GM12878 (cell line): ENCODE measurements at places on chromosomes 16 and 17. TPM values are rescaled to one million over a fixed set of nuclear protein-coding genes. Genes with fewer than 3 reads are reported as not detected.
A peak's percentile ranks its signal among the peaks of the same experiment; 100 is the strongest.

The COX6A2 gene
- not detected in 2 replicates for total RNA-seq

GRCh38 chr17:77863814-77864161, 94.7 kb upstream of the TNRC6C start:
- H3K36me3 ChIP-seq: no peaks in the 10 kb centered on the region
- H3K27me3 ChIP-seq: no peaks in the 10 kb centered on the region; the same call in 1 of the 2 replicates
- H3K27ac ChIP-seq: no peak overlapping the region
- H3K4me1 ChIP-seq: peaks cover 6% of the 10 kb centered on the region; the same call in 1 of the 2 replicates
- DNase-seq: no peak

The PRAC2 gene
- total RNA-seq: not detected in 2 replicates

DNA sequence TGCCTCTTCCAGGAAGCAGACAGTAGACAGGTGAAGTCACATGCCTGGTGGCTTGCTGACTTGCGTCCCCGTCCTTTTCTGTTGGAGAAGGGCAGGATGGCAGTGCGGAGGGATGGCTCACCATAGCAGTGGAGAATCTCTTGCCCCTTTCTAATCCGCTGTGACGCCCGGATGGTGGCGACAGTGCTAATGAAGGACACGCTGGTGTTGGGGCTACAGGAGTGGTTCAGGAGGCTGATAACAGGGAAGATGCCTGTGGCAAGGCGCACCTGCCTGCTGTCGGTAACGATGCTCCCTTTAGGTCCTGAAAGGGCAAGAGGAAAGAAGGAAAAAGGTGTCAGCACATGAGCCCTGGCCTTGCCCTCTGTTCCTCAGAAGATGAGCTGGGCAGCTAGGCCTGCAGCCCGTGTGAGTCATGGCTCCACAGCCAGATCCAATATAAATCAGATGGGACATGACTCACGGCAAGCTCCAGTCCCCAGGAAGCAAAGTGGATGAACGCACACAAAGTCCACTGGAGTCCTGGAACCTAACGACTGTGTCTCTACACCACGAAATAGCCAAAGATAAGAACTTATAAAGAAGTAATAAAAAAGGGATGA, 25.5 kb downstream of the SERPINF1 start:
- no peak overlapping the region for H3K27ac ChIP-seq
- no peak overlapping the region for H3K4me3 ChIP-seq
- H3K36me3 ChIP-seq: peaks cover 12% of the 10 kb centered on the region
- DNase-seq: no peak

DNA sequence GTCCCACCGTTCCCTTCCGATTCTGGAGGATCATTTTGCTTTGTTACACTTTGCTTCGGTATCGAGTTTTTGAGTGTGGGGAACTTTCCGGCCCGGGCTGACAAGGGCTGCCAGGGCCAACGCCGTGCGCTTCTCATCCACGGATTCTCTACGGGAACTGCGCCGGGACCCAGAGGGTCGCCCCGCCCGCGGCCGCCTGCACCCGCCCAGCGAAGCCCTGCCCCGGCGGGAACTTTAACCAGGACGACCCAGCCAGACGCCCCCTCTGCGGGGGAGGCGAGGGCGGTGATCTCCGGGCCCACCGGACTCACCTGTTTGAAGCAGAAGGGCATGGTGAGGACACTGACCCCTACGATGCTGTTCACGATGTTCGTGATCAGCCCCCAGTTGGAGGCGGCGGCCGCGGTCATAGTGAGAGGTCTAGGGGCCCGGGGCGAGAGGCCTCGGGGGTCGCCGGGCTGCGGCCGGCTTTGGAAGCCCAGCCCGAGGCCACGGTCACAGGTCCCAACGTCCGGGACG, 536 bp downstream of the SLC38A10 start:
- peak overlapping the region; percentile 82 for H3K4me3 ChIP-seq
- H3K4me1 ChIP-seq: peaks cover 6% of the 10 kb centered on the region; the same call in 1 of the 2 replicates
- no peaks in the 10 kb centered on the region for H3K27me3 ChIP-seq
- DNase-seq: no peak
- H3K36me3 ChIP-seq: no peaks in the 10 kb centered on the region
- H3K27ac ChIP-seq: peak overlapping the region; percentile 93

DNA sequence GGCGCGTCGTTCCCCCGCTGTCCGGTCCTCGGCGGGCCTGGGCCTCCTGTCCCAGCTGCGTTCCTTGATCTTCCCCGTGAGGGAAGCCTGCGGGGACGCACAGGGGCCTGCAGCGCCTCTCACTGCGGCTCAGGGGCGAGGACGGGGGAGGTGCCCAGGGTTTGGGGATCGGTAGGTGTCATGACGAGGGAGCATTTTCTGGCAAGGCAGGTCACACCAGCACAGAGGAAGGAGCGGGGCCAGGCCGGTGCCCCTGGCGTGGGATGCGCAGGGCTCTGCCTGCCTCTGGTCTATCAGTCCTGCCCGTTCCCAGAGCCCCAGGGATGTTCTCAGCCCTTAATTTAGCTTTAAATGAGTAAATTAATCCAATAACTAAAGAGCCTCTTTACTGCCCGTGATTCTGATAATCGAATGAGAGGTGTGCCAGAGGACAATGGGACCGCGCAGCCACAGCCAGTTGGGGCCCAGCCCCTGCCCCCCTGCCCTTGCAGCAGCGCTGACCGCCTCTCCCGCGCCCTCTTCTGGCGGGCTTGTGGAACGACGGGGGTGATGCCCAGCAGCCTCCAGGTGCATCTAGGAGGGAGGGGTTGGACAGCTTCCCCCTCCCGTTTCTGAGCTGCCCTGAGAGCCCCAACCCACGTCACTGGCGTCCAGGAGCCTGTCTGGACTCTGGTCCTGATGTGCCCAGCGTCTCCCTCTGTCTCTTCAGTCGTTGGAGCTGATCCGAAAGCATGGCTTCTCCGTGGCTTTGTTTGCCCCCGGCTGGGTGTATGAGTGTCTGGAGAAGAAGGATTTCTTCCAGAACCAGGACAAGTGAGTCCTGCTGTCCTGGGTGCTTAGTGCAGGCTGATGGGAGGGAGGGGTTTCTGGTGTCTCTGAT, 7.9 kb downstream of the ENGASE start:
- no peaks in the 10 kb centered on the region for H3K27me3 ChIP-seq
- no peak for DNase-seq
- H3K36me3 ChIP-seq: peaks cover 4% of the 10 kb centered on the region
- H3K27ac ChIP-seq: no peak overlapping the region
- no peak overlapping the region for H3K4me3 ChIP-seq

The HNF1B gene
- total RNA-seq: 2.6 and 2.7 TPM in 2 replicates

DNA sequence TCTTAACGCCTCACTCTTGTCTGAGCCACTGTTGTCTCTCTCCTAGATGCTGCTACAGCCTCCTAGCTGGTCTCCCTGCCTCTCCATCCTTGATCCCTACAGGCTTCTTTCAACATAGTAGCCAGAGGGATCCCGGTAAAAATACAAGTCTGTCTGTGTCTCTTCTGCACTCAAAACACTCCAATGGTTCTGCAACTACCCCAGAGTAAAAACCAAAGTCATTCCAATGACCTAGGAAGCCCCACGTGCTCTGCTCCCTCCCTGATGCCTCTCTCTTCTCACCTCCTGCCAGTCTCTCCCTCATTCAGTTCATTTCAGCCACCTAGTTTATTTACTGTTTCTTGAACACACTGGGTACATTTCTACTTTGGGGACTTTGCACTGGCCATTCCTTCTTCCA, 135.2 kb downstream of the NPIPB5 start:
- H3K36me3 ChIP-seq: no peaks in the 10 kb centered on the region
- no peak overlapping the region for H3K4me3 ChIP-seq
- no peaks in the 10 kb centered on the region for H3K4me1 ChIP-seq
- no peak for DNase-seq
- no peak overlapping the region for H3K27ac ChIP-seq
- H3K27me3 ChIP-seq: peaks cover 4% of the 10 kb centered on the region

DNA sequence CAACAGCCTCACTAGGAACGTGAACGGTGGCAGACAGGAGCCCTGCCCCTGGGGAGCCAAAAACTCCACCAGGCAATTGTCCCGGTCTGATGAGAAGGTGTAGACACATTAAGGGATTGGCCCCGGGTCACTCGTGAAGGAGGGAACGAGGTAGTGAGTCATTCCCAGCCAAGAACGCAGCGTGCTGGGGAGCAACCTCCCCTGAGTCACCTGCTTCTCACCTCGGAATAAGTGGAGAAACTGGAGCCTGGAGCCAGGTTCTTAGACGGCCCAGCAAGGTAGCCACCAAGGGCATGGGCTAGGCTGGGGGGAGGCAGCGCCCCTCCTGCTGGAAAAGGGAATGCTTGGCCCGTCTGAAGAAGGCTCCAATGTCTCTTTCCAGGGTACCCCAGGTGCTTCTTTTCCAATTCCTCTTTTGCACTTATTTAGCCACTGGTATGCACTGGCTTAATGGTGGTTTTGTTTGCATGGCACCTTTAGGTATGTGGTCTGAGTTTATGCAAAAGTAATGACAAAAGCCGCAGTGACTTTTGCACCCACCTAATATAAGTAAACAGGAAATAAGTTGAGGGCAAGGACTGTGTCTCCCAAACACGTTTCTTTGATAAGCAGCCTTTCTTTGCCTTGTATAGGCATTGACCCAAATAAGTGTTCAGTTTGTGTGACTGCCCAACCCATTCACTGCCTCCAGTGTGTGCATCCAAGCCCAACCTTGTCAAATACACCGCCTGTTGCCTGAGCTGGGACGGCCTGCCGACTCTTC, 1.8 kb upstream of the HELZ start:
- DNase-seq: peak; percentile 89
- H3K4me1 ChIP-seq: peaks cover 13% of the 10 kb centered on the region
- H3K36me3 ChIP-seq: no peaks in the 10 kb centered on the region
- peak overlapping the region; percentile 88; the same call in 1 of the 2 replicates for H3K4me3 ChIP-seq

DNA sequence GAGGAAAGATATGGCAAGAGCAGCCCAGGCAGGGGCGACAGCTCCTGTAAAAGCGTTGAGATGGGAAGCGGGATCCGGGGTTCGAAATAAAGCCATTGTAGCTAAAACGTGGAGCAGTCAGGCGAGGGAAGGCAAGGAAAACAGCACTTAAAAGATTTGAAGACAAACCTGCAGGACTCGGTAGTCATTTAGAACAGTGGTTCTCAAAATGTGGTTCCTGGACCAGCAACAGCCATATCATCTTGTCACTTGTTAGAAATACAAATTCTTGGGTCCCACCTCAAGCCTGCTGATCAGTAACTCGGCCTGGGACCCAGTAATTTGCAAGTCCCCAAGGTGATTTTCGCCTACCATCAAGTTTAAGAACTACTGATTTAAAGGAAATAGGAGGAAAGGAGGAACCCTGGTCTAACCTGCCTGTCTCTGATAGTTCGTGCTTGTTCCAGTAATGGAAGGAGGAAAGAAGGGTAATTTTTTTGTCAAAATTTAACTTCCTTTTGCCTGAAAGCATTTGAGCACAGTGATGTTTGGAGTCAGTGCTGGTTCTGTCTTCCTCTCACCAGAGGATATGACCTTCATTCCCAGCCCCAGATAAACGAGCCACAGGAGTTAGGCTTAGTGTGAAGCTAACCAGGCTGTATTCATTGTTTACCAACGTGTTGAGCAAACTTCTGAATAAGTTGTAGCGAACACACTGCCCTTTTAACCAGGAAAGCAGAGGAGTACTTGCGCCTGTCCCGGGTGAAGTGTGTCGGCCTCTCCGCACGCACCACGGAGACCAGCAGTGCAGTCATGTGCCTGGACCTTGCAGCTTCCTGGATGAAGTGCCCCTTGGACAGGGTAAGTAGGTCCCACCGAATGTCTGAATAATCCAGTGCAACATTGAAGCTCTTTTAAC, 1.1 kb downstream of the ORC6 start:
- DNase-seq: no peak
- H3K36me3 ChIP-seq: no peaks in the 10 kb centered on the region
- H3K27me3 ChIP-seq: no peaks in the 10 kb centered on the region
- H3K4me1 ChIP-seq: no peaks in the 10 kb centered on the region; the same call in 1 of the 2 replicates
- H3K4me3 ChIP-seq: peak overlapping the region; percentile 74
- H3K27ac ChIP-seq: peak overlapping the region; percentile 90

The NAGS gene
- 0.64 TPM in 2 replicates for total RNA-seq

The FSCN2 gene
- total RNA-seq: 2.1 and 2.7 TPM in 2 replicates

DNA sequence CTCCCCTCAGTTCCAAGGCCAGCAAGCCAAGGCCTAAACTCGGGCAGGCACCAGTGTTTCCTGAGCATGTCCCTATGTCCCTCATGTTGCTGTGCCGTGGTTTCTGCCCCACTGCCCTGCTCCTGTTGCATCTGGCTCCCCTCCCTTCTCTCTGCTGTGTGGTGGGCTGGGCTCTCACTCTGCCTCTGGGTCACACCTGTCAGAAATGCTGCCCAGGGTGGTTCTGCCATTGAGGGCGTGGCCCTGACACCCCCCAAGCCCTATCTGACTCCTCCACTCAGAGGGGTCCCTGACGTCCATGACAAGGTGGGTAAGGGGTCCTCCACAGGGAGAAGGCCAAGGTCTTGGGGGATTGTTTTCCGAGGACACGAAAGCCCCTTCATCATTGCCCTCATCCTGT, 9.2 kb upstream of the ITGA3 start:
- no peaks in the 10 kb centered on the region for H3K36me3 ChIP-seq
- no peak for DNase-seq
- no peak overlapping the region for H3K27ac ChIP-seq
- peaks cover 9% of the 10 kb centered on the region for H3K4me1 ChIP-seq
- H3K27me3 ChIP-seq: no peaks in the 10 kb centered on the region

DNA sequence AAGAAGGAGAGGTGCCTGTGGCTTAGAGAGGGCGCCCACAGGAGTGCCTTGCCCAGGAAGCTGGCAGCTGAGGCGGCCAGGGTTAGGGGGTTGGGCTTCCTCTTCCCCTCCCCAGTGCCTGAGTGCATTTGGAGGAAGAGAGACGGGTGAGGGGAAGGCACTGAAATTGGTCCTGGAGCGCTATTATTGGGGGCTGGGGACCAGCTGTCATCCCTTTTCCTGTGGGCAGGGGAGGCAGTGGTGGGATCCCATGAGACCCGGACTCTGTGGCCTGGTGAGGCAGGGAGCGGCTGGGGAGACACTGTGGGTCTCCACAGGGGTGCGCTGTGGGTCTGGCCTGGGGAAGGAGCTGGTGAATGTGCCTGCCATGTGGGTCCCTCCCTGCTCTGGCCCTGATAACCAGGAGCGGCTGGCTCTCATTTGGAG, 259.7 kb downstream of the SEC14L1 start:
- H3K4me1 ChIP-seq: peaks cover 28% of the 10 kb centered on the region
- H3K36me3 ChIP-seq: peaks cover 20% of the 10 kb centered on the region
- H3K27ac ChIP-seq: peak overlapping the region; percentile 3; the same call in 1 of the 2 replicates
- DNase-seq: no peak
- H3K27me3 ChIP-seq: no peaks in the 10 kb centered on the region

GRCh38 chr16:28933171-28933570, 1.4 kb downstream of the CD19 start:
- H3K27ac ChIP-seq: peak overlapping the region; percentile 92
- no peaks in the 10 kb centered on the region; the same call in 1 of the 2 replicates for H3K36me3 ChIP-seq
- DNase-seq: no peak
- H3K27me3 ChIP-seq: no peaks in the 10 kb centered on the region

The KREMEN2 gene
- 1.5 TPM in 2 replicates for total RNA-seq

DNA sequence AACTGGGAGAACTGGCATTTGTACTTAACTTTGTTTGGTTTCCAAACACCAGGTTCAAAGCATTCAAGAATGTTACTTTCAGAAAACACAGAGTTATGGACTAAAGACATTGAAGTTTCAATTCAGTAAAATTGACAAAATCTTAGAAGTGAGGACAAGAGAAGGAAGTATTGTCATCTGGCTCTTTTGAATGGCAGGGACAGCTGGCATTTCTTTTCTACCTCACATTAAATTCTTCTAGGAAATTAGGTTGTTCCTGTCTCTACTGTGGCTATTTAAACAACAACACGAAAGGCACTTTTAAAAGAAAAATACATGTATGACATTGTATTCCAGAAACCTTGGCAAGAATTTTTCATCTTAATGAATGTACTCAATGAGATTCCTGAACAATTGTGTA, 600.0 kb upstream of the CA10 start:
- no peaks in the 10 kb centered on the region for H3K36me3 ChIP-seq
- no peak overlapping the region for H3K27ac ChIP-seq
- H3K27me3 ChIP-seq: no peaks in the 10 kb centered on the region
- DNase-seq: no peak
- H3K4me1 ChIP-seq: no peaks in the 10 kb centered on the region
